ENCODE measurements at places on chromosomes 5 and 9.

- no peak for DNase-seq
These were observed 134.8 kb downstream of the EPB41L4A start for GRCh38 chr5:112283943-112284929.

DNA sequence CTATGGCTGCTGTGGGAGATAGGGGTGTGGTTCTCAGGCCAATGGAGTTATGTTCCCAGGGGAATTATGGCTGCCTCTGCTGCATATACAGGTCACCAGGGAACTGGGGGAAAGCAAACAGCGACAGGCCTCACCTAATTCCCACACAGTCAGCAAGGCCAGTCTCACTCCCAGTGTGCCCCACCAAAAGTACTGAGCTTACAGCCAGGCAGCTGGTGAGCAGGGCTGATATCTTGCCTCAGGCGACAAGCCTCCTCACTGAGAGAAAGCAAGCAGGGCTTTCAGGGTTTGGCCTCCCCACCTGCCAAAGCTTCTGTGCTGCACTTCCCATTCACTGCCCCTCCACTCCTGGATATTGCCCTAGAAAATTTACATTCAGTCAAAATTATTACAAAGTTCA lies 273.8 kb upstream of the TARS1 start:
- DNase-seq, result no peak

- no peak for DNase-seq
These were observed 131.0 kb upstream of the CCNG1 start for GRCh38 chr5:163306421-163306820.

GRCh38 chr9:134802216-134802795 lies 78.3 kb upstream of the FCN2 start:
- no peak for DNase-seq

DNA sequence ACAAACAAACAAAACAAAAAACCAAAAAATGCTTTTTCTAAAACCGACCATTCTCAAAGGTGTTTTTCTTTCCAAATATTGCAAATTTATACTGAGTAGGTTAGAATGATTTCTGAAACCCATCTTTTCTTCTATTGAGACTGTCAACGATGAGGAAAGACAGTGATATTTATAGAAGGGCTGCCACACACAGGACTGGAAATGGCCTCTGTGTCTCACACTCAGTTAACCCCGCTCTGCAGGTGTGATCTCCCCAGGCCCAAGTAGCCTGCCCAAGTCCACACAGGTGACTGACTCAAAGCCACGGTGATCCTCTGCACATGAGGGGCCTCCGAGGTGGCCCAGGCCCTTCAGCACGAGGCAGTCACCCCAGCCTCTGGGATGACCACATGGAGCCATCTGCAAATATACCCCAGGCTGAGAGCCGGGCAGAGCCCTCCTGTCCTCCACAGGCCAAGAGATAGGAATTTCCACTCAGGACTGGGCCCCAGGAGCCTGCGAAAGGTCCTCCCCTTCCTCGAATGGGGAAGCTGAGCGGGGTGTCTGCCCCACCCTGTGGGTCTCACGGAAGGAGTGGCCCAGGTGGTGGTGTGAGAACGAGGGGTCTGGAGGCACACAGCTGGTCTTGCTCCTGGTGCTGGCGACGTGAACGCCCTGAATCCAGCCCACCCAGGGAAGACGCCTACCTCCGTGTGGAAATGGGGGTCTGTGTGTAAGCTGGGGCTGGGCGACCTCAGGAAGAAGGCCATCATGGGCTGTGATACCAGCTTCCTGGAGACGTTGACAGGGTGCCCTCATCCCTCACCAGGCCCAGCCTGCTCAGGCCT lies 53.0 kb upstream of the PHYKPL start:
- DNase-seq, result no peak

DNA sequence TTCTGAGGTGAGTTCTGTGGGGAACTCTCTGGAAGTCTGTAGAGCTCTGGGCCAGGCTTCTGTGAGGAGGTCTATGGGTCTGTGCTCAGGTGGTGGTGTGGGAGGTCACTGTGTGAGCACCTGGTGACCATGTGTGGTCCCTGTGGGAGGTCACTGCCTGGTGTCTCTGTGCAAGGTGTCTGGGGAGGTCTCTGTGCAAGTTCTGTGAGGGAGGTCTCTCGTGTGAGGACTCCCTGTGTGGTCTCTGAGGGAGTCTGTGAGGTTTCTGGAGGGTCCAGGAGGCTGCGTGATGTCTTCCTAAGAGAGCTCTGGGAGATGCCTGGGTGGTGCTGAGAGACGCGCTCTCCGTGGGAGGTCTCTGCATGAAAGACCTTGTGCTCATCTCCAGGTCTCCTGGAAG lies 6.0 kb upstream of the SPATA31E1 start:
- no peak for DNase-seq

DNA sequence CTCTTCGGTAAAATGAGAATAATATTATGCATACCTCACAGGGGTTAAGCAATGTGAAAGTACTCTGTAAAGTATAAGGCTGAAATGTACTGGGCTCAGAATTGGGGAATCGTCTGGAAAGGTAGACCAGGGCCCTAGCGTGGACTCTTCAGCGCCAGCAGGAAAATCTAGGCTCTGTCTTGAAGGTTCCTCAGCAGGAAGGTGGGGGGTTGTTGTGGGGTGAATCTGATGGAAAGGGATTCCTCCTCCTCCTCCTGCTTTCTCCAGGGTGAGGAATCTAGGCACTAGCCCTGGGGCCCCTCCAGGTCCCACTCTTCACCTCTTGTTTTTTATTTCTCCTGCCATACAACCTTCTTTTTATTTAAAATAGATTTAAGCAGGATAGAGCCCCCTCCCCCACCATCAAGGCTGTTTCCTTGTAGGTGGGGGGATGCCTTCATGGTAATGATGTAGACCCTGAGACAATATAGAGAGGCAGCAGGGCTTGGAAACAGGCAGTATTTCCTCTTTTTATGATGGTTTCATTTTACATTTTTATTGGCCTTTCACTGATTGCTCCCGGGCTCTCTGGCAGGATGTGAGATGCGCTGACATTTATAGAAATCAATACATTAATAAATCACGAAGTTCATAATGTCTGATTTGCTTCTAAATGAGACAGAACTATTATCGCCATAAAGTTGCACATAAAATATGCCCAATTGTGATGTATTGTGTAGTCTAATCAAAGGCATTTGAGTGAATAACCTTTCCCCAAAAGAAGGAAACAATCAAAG lies 78.9 kb upstream of the GABRP start:
- DNase-seq, result no peak

DNA sequence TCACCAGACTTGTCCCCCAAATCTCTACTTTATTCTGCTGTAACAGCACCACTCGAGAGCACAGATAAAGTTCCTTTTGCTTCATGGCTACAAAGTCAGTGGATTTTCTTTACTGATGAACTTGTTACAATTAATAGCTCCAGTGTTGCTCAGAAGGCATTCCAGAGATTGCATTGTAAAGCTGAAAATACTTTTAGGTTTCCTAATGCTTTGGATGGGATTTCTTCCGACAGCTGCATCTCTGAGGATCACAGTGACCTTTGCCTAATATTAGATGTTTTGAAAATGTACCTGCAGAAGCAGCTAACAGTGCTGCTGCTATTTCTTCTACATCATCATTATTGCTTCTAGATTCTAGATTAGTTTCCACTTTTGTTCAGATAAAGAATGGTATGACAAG lies 58.8 kb upstream of the TMEM171 start:
- DNase-seq, result no peak

DNA sequence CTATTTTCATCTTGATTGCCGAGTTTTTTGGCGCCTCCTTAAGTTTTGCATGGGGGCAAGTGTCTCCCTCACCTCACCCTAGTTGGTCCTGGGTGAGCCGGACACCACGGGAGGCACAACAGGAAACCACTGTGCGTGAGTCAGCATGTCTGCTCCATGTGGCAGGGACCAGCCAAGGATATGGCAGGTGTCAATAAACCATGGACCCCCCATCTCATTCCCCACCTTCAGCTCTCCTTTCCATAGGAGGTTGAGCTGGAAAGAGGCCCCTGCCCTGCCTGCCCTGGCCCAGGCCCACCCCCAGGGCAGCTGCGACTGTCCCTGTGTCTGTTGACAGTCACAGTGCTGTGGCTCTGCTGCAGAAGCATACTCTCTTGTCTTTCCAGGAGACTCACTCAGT lies 3.1 kb downstream of the SPACA9 start:
- no peak for DNase-seq

- no peak for DNase-seq
These were observed 162.2 kb downstream of the OLFM1 start for GRCh38 chr9:135249711-135250110.

- no peak for DNase-seq
These were observed 64.7 kb upstream of the CTSL start for GRCh38 chr9:87661241-87661640.

Data from activated effector memory CD4-positive, alpha-beta T cell treated with Interleukin-2 at 50 U/mL for 16 hours (primary cell).